ENCODE measurements at places on chromosomes 6 and 20.

GRCh38 chr6:144873623-144874378 lies 588.7 kb downstream of the UTRN start:
- DNase-seq, result no peak

DNA sequence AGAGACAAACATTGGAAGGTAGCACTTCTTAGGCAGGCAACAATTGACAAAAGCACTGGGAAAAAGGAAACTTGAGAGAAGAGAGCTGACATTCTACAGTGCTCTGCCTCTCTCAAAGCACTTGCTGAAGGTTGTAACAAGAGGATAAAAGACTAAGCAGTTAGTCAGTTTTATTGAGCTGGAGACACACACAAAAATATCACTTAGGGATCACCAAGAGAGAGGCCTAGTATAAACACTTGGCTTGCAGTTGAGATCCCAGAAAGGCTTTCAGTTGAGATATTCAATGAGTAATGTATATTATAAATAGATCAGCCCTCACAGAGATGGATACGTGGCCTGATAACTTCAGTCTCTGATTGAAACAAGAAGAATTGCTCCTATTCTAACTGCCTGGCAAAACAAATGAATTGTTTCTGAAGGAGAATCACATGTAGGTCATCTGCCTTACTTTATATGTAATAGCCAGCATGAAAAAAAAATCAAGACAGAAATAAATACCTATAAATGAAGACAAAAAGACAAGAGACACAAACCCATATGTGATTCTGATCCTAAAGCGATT lies 747.2 kb upstream of the MAN1A1 start:
- no peak for DNase-seq

DNA sequence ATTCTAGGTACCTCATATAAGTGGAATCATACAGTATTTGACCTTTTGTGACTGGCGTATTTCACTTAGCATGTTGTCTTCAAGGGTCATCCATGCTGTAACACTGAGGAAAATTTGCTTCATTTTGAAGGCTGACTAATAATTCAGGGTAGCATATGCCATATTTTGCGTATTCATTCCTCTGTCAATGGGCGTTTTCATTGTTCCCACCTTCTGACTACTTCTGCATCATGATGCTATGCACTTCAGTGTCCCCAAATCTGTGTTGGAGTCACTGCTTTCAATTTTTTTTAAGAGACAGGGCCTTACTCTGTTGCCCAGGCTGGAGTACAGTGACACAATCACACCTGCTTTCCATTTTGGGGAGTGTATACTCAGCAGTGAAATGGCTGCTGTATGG lies 51.6 kb downstream of the SYNDIG1 start:
- DNase-seq, result no peak

DNA sequence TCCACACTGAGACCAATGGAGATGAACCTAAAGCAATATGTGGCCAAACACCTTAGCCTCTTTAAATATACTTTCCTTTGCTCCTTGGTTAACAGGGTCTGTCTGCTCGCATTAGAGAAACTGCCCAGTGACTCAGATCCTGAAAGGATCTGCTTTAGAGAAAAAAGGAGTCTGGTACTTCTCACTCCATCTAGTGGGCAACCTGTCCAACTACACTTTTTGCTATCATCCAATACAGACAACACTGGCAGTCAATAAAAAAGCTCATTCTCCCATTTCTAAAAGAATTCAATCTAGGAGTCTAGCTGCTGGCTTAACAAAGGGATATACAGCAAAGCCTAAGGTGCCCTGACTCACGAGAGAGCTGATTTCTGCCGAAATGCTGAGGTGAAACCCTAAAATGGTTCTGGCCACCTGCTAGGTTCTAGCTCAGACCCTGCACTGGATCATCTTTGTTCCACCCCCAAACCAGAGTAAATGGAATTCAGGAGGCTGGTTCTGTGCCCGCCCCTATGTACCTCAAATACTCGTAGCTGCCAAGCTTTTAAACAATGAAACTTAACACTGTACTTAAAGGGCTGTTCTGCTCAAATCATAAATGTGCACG lies 11.5 kb downstream of the GNL1 start:
- no peak for DNase-seq

GRCh38 chr6:19837511-19838441 lies 606 bp downstream of the ID4 start:
- no peak for DNase-seq

DNA sequence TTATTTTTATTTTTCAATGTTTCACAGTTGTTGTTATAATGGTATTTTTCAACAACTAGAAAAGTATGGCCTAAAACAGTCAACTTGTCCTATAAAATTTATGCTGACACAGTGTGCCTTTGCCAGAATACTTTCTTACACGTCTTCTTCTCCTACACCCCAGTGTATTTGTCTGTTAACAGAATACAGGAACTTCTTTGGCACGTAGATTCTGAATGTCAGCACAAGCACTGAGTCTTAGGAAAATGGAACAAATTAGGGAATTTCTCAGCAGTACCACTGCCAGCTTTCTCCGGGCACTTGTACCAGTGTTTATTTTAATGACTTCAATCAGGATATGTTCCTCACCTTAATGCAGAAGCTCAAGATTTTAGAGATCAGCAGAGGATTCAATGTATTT lies 26.7 kb upstream of the AKIRIN2 start:
- no peak for DNase-seq

DNA sequence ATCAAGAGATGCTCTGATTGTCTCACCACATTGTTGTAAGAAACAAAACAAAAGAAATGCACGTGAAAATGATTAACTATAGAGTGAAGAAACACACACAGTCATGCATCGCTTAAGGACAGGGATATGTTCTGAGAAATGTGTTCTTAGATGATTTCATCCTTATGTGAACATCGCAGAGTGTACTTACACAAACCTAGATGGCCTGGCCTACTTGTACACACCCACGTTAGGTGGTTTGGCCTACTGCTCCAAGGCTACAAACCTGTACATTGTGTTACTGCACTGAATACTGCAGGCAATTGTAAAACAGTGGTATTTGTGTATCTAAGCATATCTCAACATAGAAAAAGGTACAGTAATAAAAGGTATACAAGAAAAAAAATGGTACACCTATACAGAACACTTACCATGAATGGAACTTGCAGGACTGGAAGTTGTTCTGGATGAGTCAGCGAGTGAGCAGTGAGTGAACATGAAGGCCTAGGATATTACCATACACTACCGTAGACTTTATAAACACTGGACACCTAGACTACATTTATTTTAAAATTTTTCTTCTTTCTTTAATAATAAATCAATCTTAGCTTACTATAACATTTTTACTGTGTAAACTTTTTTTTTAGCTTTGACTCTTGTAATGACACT lies 48.6 kb downstream of the FKBP5 start:
- DNase-seq, result no peak

DNA sequence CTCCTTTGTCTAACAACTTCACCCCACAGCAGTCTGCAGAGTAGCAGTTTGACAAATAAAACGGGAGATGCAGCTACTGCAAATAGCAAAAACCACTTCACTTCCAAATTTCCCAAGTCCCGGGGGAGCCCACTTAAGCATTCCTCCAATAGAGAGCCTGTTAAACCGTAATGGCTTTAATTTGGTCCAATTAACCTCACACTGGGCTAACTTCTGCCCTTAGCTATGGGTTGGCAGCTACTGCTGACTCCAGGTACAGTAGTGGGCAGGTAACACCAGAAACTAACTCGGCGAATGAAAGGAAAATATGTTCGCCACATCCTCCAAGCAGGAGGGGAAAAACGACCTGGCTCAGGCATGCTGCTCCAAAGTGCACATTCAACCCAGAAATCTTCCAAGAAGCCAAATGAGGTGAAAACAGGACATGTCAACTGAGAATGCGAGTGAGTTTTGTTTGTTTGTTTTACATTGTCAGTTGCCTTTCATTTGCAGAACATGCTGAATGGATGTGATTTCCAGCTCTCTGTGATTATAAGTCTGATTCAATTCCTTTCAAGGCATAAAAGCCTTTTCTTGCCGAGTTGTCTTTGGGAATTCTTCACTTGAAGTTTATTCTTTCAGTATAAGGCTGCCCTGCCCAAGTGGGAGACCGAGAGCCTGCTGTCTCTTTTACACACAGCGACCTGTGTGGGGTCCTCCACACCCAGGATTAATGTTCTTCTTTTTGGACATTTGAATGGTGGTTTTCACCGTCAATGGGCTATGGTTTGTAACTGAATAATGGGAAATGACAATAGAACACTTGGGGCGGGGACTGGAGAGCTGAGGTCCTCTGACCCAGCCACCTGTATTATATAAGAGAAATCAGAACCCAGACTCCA lies 117.3 kb upstream of the ARMC2 start:
- no peak for DNase-seq

DNA sequence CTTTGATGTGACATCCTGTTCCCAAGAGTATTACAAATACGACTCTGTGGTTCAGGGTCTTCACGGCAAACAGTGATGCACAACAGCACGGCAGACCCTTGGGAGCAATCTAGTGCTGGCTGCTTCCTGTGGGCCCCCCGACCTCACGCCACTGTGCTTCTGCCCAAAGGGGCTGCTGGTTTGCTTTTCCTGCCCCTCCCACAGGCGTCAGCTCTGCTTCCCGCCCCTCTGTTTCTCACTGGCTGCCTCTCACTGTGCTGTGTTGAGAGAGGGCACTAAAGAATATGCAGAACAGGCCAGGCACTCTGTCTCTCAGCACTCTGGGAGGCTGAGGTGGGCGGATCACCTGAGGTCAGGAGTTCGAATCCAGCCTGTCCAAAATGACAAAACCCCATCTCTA lies 554.5 kb upstream of the AGPAT4 start:
- no peak for DNase-seq

GRCh38 chr6:138001750-138002349 lies 105.4 kb downstream of the PERP start:
- DNase-seq, result no peak

- DNase-seq, result no peak
Observed at GRCh38 chr20:32515631-32516101, 69.5 kb downstream of the NOL4L start.

GRCh38 chr6:136066005-136066404 lies 184.1 kb downstream of the MTFR2 start:
- no peak for DNase-seq

- no peak for DNase-seq
Observed at GRCh38 chr6:18465410-18466154, 78.4 kb downstream of the RNF144B start.

DNA sequence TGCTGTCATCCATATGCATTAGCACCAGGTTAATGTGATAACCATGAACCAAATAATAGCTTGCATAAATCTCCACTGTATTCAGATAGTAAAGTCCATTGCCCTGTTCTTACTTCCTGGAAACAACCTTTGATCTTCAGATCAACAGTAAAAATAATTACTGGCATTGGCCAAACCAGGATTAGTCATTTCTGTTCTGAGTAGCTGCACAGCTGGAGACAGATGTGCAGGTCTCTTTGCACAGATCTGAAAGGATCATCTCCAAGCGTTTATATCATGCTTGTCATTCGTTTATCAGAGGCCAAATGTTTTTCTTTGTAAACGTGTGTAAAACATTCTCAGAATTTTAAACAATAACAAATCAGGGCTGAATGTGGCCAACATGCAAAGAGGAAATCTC lies 134.4 kb upstream of the HMGCLL1 start:
- no peak for DNase-seq

DNA sequence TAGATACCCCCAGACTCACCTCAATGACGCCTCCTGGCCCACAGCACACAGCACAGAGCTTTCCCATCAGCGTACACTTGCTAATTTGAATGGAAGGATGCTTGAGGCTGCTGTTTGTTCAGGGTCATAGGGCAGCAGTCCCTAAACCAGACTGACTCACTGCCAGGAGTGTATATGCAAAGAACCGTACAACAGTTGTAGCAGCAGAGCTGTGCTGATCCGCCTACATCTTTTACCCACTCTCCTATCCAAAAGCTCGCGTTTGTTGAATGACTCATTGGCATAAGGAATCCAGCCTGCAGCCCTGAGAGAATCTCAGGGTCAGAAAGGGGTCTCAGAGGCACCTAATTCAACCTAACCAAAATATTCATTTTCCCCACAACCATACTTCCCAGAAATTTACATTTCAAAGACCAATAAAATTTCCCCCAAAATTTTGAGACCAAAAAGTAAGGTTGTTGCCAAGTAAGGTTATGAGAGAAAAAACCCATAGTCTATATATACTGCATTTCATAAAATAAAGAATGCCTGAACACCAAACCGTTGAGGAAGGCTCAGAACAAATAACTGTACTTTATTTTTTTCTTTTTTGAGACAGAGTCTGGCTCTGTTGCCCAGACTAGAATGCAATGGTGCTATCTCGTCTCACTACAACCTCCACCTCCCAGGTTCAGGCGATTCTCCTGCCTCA lies 35.3 kb upstream of the CCND3 start:
- DNase-seq, result no peak

DNA sequence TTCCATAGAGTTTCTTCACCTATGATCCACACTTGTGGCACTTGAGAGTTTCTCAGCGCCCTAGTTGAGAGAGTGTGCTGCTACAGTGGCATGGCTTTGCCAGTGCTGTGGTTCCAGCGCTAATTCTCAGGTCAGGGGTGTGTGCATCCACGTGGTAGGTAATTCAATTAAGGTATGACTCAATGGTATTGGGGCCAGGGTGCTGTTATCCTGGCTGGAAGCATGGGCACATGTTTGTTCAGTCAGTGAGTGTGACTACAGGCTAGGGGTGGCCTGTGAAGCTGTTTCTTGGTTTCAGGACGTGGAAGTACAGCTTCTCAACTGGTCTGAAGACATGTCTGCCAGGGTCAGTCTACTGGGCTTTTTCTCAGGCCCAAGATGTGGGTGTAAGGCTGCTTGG lies 3.0 kb upstream of the SEMG2 start:
- DNase-seq, result no peak

DNA sequence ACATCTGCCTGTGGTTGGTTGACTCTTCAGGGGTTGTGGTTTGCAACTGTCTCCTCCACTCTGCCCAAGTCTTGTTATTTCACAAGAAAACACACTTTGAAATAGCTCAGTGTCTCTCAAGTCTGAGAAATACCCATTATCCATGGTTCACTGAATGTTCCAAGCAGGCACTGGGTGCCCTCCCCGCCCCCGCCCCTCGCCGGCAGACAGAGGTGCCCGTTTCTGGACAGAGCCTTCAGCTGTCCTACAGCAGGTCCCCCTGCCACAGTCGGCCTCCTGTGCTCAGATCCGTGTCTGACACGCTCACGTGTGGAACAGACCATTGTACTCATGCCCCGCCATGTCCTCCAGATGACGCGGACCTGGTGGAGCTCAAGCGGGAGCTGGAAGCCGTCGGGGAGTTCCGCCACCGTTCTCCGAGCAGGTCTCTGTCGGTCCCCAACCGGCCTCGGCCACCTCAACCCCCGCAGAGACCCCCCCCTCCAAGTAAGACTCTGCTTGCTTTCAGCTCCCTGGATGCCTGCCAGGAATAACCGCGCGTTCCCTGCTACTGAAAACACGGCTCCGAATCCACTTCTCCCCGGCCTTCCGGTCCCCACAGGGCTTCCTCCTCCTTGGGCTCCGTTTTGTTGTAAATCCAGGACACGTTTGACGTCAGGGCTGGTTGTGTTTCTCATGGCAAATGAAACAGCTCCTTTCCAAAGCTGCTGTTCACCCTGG lies 81.4 kb downstream of the SERAC1 start:
- no peak for DNase-seq

DNA sequence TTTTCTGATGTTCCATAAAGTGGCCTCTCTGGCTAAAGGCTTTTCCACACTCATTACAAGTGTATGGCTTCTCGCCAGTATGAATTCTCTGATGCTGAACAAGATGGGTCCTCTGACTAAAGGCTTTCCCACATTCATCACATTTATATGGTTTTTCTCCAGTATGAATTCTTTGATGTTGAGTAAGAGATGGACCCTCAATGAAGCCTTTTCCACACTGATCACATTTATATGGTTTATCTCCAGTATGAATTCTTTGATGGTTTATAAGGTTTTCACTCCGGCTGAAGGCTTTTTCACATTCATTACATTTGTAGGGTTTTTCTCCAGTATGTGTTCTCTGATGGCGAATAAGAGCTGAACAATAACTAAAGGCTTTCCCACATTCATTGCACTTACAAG lies 20.4 kb downstream of the ZNF184 start:
- no peak for DNase-seq

Measured in GM12878 (cell line).